T-helper 22 cell (primary cell): ENCODE measurements at places on chromosomes 5 and 9.

- no peak for DNase-seq
These were observed 123.4 kb downstream of the CD180 start for GRCh38 chr5:67073045-67073680.

DNA sequence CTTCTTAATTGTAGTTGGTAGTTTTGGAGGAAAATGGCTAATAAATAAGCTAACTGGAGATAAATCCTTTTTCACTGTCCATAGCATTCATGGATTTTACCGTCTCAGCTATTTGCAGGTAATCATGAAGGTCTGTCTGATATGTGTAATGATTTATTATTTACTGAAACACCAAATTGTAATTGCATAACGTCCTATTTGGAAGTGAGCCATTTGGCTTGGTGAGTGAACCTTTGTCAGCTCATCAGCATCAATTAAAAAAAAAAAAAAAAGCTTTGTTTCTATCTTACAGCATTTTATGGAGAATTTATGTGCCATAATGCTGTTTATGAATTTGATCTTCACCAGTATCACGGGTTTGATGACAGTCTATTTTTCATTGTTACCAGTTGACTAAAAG is 20.2 kb downstream of the RECK start:
- no peak for DNase-seq

- no peak for DNase-seq
These were observed 47.1 kb downstream of the HABP4 start for GRCh38 chr9:96497117-96497399.

DNA sequence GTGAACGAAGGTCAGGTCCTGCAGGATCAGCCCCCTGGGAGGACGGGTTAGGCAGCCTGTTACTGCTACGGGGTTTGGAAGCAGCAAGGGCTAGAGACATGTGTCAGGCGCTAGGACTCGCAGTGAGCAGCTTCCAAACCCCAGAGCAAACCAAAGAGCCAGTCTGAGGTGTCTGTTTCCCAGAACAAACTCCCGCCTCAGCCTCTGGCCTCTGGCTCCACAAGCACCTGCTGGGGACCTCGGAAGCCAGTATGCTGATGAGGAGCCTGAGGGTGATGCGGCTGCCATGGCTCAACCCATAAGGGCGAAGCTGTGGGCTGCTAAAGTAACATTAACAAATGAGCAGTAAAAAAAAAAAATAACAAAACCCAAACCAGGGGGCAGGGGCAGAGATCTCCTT is 35.0 kb downstream of the PRRT1B start:
- DNase-seq, result no peak

- DNase-seq, result no peak
These were observed 554.8 kb downstream of the BNC2 start for GRCh38 chr9:16315720-16316119.

- no peak for DNase-seq
These were observed 77.0 kb downstream of the RXRA start for GRCh38 chr9:134403292-134403681.

DNA sequence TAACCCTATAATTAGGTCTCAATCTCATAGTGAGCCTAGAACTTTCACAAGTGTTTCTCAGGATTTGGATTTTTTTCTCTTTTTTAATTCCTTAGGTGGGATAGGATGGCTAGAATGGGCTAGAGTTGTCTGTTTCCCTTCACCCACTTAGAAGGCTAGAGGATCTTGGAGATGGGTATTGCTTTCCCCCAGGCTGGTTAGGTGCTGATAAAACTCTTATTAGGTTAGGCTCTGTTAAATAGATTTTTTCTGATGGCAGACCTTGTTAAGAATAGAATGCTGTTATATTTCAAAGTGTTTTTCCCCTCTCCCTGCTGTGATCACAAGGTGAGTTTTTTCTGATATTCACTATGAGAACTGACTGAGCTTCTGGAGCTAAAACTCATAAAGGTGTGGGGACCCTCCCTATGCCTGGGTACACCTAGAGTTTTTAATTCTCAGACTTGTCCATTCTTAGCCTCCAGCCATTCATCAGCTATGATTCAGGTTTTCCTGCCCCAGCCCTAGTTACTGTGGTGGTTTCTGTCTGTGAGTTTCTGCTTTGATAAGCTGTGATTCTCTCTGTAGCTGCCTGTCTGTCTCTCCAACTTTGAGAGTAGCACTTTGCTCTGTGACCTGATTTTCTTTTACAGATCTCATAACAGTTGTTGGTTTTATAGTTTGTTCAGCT is 132.4 kb downstream of the HACD4 start:
- no peak for DNase-seq

DNA sequence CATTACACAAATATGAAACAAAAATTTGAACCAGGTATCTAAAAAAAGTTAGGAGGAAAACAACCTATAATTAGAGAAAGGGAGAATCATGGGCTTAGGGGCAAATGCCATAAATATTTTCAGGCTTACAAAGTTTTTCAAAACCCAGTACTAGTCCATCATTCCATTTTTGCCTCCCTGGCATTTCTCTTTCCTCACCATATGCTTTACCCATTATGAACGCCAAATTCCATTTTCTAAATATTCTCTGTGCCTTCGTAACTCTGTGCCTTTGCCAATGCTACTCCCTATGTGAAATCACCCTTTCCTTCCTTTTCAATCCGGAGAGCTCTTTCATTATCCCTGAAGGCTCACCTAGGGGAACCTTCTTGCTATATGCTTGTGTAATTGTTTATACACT is 434.1 kb downstream of the ZSWIM6 start:
- no peak for DNase-seq

DNA sequence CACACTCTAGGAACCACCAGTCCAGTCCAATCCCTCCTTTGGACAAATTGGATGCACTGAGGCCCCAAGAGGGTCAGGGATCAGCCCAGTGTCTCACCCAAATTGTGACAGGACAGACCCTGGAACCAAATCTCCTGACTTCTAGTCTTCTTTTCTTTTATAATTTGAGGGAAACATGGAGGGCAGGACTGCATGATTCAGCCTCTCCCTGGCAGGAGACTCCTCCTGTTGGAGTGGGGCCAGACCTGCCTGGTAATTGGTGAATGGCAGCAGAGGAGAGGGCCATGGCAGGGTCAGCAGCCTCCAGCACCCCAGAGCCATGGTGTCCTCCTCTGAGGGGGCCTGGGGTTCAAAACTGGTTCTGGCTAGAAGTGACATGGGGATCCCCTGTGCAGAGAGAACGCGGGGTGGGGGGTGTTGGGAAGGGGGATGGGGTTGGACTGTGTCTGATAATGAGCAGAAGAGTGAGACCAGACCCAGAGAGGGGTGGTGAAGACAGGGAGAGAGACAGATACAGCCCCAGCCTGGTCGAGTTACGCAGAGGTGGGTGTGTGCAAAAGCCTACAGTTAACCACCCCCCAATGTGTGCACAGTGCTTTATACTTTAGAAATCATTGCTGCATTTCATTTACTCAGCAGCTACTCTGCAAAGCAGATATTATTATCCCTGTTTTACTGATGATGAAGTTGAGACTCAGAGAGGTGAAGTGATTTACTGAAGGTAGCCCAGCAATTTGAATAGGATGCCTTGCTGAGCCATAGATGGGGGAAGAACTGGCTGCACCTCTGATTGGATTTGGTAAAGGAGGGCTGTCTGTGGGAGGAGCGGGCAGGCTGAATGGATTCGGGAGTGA is 3.8 kb upstream of the SYNPO start:
- DNase-seq, result no peak

DNA sequence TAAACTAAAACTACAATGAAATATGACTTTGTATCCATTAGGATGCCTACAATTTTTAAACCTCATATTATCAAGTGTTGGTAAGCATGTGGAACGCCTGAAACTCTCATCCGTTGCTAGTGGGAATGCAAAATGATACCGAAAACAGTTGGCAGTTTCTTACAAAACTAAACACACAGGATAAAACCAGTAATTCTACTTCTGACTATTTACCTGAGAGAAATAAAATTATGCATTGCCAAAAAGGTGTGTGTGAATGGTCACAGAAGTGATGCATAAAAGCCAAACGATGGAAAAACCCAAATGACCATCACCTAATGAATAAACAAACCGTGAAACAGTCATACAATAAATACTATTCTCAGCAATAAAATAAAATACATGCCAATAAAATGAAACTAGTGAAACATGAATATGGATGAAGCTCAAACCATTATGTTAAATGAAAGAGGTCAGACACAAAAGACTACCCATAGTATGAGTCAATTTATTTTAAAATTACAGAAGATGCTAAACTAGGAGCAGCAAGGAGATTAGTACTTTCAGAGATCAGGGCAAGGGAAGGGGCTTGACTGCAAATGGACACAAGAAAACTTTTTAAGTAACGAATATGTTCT is 13.4 kb downstream of the AUH start:
- no peak for DNase-seq

DNA sequence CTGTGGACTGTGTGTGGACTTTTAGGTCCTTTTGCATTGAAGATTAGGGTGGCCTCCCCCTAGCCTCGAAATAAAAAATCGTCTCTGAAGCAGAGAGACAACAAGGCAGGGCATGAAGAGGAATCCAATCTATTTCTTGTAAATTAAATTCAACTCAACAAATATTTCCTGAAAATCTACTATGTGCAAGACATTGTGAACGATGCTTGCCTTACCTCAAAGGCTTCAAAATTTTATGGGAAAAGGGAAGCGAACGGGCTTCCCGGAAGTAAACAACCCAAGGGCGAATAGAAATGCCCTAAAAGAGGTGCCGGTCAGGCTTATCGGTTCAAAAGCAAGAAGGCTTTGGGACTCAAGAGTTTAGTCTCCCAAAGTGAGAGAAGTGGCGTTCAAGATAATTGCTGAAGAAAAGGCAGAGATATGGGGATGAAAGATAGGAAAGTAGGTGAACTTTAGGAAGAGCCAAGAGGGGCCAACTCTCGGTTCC is 525 bp downstream of the KIF24 start:
- no peak for DNase-seq

- no peak for DNase-seq
These were observed 108.9 kb downstream of the ACTL7B start for GRCh38 chr9:108746864-108747263.

- no peak for DNase-seq
These were observed 100.9 kb upstream of the IL6ST start for GRCh38 chr5:56095579-56096102.

GRCh38 chr9:92159058-92159457 is 43.8 kb upstream of the SPTLC1 start:
- no peak for DNase-seq

DNA sequence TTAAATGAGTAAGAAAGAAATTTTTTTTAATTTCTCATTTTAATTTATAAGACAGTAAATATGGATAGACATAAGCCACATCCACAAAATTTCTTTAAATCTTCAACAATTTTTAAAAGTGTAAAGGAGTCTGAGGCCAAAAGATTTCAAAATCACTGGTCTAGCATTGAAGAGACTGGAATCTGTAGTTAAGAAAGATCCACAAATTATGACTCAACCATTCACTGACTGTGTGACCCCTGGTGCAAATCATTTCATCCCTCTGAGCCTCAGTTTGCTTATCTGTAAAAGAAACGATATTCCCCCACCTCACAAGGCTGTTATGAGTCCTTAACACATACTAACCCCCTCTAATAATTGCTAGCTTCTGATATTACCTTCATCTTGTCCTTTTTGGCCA is 98.5 kb downstream of the EBF1 start:
- no peak for DNase-seq

- DNase-seq, result no peak
These were observed 31.8 kb upstream of the FGF1 start for GRCh38 chr5:142717582-142718215.

GRCh38 chr9:134764473-134765269 is 115.9 kb upstream of the FCN2 start:
- no peak for DNase-seq

DNA sequence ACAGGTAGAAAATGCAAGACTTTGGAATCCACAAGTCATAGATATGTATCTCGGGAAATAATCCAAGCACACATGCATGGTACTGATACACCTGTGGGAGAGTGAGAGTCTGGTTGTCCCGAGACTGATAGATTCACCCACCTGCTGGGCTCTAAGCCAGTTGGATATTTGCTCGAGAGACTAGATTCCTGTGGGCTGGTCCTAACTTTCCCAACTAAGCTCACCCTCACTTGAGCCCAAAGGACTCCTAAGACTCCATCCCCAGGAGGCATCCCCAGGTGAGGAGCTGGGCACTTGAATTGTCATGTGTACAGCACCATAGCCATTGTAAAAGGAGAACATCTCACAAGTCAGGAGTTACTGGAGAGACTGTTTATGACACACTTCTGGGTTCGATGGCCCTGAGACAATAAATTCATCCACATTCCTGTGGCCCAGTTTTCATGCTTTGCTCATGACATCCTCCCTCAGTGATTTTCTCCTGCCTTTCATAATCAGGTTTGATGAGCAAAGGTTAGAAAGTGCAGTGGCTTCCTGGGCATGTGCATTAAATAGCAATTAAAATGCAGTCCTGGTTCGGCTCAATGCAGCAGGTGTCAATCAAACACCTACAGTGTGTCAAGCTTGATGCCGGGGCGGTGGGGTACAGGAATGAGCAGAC is 18.1 kb downstream of the SLC1A1 start:
- DNase-seq, result no peak

DNA sequence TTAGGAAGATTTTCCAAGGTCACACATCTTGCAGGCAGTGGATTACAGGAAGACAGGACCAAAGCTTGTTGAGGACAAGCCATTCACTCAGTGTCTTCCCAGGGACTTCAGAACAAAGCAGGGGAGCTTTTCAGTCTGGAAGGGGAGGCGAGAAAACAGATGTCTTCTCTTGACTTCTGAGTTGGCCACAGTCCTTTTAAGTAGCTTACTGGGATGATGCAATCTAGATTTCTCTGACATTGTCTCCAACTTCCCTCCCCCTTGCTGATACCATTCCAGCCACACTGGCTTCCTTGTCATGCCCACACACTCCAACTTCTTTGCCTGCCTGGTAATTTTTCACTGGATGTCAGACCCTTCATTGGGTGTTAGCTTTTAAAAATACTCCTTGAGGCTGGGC is 174.2 kb upstream of the TBC1D2 start:
- DNase-seq, result no peak

DNA sequence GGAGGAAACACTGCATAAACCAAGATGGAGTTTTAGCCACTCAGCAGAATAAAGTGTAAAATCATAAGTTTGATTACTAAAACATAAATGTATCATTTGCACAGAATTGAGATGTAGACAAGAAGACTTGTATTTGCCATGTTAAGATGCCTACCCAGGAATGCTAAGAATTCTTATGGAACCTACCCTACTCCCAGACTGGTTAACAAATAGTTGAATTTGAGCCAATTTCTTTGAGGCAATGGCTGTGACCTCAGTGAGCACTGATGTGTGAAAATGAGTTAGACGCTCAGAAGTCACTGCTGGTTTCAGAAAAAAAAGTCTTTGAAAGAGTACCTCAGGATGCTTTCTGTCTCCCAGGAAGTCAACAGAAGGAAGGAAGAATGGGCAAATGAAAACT is 95.6 kb downstream of the ESM1 start:
- DNase-seq, result no peak
